ENCODE measurements at places on chromosomes 3 and 15.

- no peak for DNase-seq
Measured at GRCh38 chr15:48915861-48916260, 37.9 kb downstream of the EID1 start.

- no peak for DNase-seq
Measured at GRCh38 chr15:83904107-83905040, 250.5 kb downstream of the ADAMTSL3 start.

- DNase-seq, result no peak
Measured at GRCh38 chr3:57826245-57826951, 70.3 kb downstream of the SLMAP start.

DNA sequence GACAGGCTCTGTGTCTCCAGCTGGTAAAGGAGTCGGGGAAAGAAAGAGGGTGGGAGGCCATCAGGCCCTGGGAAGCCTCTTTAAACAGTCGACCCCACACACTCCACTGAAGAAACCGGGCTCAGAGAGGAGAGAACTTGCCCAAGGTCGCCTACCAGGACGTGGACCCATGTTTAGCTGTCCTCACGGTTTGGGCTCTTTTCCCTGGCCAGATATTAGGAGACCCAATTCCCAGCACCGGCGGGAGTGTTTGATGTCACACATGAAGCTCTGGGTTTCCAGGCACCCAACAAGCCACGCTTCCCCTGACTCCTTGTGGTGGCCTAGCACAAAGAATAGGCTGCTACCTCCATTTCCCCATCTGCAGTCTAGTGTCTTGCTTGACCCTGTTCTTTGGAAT is 52.2 kb upstream of the GRIP2 start:
- no peak for DNase-seq

DNA sequence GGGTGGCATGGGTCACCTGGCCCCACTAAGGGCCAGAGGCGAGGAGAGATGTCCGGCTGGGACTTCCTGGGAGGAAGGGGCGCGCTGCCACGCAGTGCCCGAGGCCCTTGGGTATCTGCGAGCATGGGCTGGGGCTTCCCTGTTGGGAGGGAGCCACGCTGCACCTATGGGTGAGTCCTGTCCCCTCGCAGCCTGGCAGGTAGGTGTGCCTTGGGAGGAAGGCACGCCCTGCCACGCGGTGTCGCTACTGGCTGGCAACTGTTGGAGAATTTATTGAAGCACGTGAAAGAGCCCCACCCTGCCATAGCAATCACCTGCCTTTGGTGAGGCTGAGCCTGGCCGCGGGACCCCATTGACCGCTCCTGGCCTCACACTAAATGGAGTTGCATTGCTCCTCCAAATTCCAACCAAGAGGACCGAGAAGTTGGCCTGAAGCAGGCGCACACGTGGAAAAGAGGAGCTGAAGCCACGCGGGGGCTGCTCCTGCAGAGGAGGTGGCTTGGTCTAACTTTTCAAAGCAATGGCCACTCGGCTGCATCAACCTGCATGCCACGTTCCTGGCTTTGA is 134.2 kb downstream of the TJP1 start:
- DNase-seq, result no peak

GRCh38 chr3:172256101-172256734 is 192.0 kb downstream of the GHSR start:
- no peak for DNase-seq

Data from stimulated activated CD4-positive, alpha-beta T cell treated with anti-CD3 and anti-CD28 coated beads, Interleukin-1b, Interleukin-23, amount 100 ng/mL, for 24 hours (primary cell).